ENCODE measurements at places on chromosomes 7 and 10.

DNA sequence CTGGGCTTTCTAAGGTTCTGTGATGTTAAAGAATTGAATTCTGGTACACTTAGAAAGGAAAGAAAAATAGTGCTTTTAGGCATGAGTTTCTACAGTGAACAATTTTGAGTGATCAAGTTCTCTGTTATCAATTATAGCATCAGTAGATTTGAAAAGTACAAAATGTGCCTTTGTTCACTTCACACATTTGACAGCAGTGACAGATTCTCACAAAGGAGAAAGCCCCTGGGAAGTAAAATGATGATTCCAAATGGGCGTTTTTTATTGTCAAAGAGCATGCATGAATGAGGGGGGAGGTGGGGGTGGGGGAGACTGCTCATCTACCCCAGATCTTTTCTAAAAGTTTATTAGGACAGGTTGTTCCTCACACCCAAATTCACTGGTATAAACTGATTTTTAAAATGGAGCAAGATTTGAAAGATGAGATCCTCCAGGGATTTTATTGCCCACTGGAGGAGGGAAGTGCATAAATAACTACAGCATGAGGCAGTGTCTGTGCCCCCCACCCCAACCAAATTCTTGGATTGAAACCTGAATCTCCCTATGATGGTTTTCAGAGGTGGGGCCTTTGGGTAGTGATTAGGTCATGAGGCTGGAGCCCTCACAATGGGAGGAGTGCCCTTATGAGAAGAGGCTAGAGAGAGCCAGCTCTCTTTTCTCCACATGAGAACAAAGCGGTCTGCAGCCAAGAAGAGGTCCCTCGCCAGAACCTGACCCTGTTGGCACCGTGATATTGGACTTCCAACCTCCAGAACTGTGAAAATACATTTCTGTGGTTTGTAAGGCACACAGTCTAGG lies 79.5 kb downstream of the AOAH start:
- no peak for DNase-seq

DNA sequence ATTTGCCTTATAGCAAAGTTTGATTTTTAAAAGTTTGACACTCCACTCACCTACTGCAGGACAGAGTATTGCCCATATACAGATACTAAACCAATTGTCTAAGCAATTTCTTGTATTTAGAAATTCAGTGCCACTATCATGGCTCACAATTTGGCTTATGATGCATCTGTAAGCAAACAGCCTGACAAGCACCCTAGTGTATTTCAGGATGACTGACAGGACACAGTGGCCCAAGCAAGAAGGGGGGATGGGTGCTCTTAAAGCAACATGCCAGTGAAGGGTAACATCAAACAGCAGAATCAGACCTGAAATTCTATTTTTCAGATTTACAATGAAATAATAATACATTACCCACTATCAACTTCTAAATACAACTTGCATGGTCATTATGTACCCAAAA lies 30.5 kb downstream of the CTNNA3 start:
- DNase-seq, result peak; percentile 22

GRCh38 chr7:120108376-120108775 lies 164.6 kb upstream of the KCND2 start:
- no peak for DNase-seq

DNA sequence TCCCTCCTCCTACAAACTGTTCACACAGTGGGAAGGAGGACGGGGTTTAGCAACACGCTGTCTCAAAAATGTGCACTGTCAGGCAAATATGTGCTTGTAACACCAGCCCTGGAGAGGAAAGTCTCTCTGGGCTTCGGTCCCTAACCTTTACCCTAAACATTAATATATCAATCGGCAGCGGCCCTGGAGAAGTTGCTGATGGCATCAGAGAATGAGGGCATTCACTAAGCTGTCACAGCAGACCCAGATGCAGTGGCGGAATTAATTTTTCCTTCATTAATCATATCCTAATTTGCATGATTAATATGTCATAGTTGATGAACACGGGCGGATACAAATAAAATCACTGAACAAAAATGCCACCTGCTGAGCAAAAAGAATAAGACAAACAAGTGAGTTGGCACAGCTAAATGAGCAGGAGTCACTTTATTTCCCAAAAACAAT lies 45.2 kb upstream of the INSIG1 start:
- DNase-seq, result no peak

DNA sequence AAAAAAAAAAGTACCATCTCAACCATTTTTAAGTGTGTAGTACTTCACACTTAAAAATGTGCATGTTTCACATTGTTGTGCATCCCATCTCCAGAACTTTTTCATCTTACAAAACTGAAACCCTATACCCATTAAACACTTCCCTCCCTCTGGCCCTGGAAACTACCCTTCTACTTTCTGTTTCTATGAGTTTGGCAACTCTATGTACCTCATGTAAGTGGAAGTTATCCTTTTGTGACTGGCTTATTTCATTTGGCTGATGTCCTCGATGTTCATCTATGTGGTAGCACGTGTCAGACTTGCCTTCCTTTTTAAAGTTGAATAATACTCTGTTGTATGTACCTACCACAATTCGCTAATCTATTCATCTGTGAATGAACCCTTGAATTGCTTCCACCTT lies 12.2 kb downstream of the KCNMA1 start:
- DNase-seq, result no peak

DNA sequence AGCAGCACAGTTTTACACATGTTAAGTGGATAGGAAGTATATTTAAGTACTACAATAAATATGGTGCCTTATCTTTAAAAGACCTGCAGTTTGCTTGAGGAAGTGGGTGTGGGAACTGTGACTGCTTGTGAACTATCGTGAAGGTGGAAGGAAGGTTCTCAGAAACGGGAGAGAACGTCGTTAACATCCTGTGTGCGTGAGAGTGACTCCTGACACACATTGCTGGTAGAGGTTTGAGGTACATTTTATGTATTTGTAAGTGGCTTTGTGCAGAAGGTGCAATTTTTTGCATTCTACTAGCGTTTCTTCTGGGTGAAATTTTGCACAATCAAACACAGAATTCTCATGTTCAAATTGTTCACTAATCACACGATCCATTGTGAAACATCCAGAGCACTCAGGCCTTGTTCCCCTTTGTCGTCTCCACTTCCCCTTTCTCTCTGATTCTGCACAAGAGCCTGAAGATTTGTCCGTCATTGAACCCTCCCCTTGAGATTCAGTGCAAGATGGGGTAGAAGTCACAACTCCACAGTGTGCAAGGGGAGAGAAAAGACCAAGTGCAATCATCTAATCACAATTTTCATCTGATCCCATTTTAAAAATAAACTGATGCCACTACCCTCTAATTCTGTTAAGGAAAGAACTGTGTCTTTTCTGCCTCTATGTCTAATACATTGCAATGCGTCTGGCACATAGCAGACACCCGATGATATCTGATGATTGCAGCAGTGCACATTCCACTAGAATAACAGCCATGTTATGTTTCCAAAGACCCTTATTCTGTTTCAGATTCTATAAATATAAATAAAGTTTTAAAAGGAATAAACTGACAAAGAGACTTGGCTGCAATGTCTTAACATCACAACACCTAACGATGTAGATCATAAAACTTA lies 279.9 kb downstream of the NEBL start:
- no peak for DNase-seq

GRCh38 chr7:29095631-29096445 lies 50.5 kb downstream of the CPVL start:
- DNase-seq, result no peak

- DNase-seq, result peak; percentile 73
These were observed 10.9 kb upstream of the KCNMA1 start for GRCh38 chr10:77648472-77648871.

DNA sequence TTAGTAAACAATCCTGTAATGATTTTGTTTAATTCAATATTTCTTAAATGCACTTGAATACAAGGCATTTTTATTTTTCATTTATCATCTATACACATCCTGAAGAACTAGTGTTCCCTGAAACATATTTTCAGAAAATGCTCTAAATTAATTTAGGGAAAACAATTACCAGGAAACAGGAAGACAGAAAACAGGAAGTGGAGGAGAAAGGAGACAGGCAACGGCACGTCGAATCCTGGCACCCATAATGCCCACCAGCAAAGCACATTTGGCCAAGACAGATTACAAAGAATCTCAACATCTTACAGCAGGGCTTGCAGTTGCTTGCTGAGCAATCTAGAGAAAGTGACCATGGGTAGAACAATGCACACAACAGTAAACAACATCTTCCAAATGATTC lies 571.1 kb downstream of the GRID1 start:
- peak; percentile 32 for DNase-seq

DNA sequence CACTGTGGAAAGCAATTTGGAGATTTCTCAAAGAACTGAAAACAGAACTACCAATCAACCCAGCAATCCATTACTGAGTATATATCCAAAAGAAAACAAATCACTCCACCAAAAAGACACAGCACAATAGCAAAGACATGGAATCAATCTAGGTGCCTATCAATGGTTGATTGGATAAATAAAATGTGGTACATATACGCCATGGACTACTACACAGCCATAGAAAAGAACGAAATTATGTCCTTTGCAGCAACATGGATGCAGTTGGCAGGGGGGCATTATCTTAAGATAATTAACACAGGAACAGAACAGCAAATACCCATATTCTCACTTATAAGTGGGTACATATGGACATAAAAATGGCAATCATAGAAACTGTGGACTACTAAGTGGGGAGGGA lies 35.4 kb upstream of the WNT8B start:
- no peak for DNase-seq

- no peak for DNase-seq
These were observed 33.8 kb downstream of the MAP3K8 start for GRCh38 chr10:30467651-30468338.

DNA sequence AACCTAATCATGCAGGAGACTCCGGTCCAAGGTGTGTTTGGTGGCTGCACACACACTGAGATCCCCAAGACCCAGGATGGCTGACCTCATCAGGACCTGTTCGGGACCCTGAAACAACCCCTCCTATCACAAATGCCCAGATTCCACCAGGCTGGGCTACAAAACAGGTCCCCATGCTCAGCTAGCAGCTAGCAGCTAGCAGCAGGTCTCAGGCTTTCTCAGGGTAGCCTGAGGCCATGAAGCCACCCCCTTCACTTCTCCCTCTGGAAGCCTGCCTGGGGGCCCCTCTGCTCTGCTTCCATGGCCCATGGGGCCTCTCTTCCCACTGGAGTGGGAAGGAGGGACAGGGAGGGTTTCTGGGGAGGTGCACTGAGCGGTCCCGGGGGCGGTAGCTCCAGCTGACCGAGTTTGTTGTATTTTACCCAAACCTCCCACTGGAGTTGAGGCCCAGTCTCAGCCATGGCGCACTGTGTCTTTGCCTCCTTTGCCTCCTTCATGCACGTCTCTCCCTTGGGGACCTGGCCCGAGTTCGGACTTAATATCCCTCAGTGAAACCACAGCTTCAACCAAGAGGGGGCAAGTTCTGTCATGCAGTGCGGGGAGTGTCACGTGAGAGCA lies 95.1 kb upstream of the GPR26 start:
- DNase-seq, result no peak

DNA sequence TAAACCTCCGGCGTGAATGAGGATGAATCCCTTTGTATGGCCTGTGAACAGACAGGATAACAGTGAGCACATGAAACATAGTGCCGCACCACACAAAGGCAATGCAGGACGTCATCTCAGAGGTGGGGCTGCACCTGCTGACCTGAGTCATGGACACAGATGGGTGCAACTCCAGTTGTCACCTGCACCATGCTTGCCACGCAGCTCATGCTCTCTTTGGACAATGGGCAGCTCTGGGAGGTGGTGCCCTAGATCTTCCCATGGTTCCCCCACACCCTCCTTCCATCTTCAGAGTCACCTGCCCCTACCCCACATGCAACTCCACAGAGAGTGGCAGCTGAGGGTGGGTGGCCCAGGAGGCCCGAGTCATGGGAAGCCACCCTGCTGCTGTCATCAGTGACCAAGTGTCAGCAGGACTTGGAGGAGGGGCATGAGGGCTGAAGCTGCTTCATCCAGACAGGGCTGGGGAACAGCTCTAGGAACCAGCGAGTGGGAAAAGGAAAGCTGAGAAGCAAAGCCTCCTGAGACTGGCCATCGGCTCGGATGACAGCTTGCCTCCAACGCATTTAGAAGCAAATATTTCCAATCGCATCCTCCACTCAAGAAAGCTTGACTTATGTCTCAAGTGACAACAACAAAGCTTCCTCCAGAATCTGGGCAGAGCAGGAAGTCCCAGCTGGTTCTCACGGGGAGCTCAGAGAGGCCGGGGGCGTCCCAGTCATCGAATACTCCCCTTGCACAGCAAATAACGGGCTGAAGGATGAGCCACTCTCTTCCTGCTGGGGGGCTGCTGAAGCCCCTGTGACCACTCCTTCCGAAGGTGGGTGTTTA lies 27.1 kb downstream of the VIPR2 start:
- DNase-seq, result no peak

GRCh38 chr7:142854372-142855113 lies at the start of gene EPHB6:
TSS of gene EPHB6 (plus strand) at chr7:142855076. CDS start at chr7:142863228, 8,152 bp downstream.
- DNase-seq, result peak; percentile 18

- peak; percentile 49 for DNase-seq
These were observed 22.4 kb downstream of the TLL2 start for GRCh38 chr10:96491303-96491702.

GRCh38 chr10:96306516-96306915 lies 2.3 kb downstream of the DNTT start:
- no peak for DNase-seq

DNA sequence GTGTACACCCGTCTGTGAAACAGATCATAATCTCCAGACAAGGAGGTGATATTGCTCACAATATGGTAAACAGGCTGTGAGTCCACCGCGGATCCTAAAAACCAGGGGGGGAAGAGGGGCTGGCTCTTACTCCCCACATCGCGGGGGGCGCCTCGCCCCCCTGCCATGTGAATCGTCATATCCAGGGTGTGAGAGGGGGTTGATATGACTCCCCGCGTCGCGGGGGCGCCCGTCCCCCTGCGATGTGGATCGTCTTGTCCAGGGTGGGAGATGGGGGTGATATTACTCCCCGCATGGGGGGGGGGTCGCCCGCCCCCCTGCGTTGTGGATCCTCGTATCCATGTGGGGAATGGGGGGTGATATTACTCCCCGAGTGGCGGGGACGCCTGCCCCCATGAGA lies 30.9 kb downstream of the OCM2 start:
- no peak for DNase-seq

GRCh38 chr7:149209518-149210269 lies 14.3 kb downstream of the ZNF282 start:
- peak; percentile 68 for DNase-seq

DNA sequence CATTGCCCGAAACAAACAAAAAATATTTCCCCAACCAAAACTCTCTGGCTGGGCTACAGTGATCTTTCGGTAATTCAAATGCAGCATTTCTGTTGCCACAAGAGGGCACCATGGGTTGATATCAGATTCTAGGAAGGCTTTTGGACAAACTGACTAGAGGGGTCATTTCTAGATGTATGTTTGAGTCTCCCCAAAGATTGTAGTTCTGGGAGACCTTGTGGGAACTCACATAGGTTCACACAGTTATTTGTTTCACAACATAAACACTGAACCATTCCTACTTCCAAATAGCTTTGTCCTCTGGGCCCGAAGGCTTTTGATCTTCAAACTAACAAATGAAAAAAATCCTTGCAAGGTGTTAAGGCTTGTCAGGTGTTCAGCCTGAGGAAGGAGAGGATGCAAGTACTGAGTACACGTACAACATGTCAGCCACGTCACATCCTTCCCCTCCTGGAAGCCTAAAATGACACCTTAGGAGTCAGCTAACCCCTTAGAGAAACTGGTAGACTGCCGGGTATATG lies 37.0 kb upstream of the IL15RA start:
- DNase-seq, result peak; percentile 60

GRCh38 chr10:91410638-91411371 lies 661 bp downstream of the HECTD2 start:
- peak; percentile 8 for DNase-seq

- peak; percentile 4 for DNase-seq
These were observed 22.7 kb downstream of the CYP2C19 start for GRCh38 chr10:94785211-94785610.

All from bronchial epithelial cell (primary cell).